ENCODE measurements at places on chromosomes 16 and 17. TPM values are rescaled to one million over a fixed set of nuclear protein-coding genes. Genes with fewer than 3 reads are reported as not detected.

GSPT1 gene
- polyA plus RNA-seq: 68.8 TPM

CHD9NB gene
- 1.2 TPM for polyA plus RNA-seq

HOXB4 gene
- 7.8 TPM for polyA plus RNA-seq

- no peak for DNase-seq
Observed at GRCh38 chr17:76379646-76380376, 4.6 kb upstream of the SPHK1 start.

ST6GALNAC2 gene
- 0.10 TPM for polyA plus RNA-seq

DNA sequence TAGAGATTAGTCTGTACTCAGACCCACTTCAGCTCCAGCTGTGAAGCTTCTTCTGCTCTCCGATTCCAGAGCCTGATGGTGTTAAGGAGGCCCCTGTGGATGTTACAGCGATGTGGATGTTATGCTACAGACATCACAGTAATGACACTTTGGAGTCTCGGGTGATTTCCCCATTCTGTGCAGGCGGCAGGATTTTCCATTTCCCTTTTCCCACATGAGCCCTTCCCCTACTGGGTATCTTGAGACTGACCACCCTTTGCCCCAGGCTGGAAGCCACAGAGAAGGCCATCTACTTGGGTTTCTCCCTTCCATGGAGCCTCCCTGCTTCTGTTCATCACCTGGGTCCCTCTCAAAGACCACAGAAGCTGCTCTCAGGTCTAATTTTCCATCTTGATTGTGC, 78.3 kb downstream of the KCNJ12 start:
- no peak for DNase-seq

GRCh38 chr16:51222016-51222415, 70.9 kb upstream of the SALL1 start:
- no peak for DNase-seq

LITAFD gene
- polyA plus RNA-seq: not detected

DNA sequence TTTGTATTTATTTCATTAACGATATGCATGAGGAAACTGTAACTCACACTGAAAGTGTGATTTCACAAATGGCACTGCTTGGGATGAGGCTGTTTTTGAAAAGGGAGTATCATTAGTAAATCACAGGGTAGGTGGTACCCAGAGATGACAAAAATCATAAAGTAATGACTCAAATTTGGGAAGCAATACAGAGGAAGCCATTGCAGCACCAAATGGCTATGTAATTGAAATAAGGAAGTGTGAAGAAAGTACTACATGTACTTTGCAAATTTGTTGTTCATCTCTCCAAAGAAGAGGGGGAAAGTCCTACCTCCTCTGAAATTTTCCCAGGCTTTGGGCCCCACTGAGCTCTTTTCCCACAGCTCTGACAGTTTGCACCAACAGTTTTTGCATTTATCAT, 12.3 kb upstream of the ABCC12 start:
- DNase-seq: no peak

DNA sequence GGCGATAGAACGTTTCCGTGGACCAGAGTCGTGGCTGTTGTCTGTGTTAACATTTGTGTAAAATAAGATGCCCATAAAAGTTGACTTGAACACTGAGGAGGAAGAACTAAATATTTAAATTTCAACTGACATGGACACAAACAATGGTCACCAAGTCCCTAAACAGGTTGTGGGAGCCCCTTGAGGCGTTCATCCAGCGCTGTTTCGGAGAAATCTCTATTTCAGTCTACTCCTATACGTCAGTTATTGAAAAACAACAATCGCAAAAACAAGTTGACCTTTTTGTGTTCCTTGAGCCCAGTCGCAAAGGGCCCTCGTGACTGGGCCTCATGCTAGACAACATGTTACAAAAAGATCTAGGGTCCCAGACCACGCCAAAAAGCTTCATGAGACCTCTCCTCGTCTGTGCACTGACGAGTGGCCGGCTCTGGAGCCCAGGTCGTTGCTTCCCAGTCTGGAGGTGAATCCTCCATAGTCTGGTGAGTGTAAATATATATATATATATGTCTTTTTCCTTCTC, 439 bp upstream of the TMEM231 start:
- no peak for DNase-seq

GRCh38 chr16:4649744-4650442, 25.3 kb downstream of the MGRN1 start:
- DNase-seq: no peak

NLGN2 gene
- polyA plus RNA-seq: 38.1 TPM

DNA sequence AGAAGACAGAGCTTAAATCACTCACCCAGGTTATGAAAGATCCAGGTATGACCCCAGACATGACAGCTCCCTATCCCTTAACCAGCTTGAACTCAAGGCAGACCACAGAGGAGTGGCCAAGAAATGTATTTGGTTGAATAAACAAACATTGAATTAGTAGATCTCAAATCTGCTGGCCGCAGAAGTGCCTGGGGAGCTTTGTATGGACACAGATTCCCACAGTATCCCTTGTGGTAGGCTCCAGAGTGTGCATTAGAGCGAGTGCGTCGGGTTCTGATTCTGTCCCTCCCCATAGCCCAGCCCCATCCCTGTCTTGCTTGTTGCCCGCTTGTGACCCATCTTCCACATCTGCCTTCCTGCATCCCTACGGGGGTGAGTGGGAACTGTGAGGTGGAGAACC, 118.8 kb upstream of the FOXF1 start:
- peak; percentile 73 for DNase-seq

DNA sequence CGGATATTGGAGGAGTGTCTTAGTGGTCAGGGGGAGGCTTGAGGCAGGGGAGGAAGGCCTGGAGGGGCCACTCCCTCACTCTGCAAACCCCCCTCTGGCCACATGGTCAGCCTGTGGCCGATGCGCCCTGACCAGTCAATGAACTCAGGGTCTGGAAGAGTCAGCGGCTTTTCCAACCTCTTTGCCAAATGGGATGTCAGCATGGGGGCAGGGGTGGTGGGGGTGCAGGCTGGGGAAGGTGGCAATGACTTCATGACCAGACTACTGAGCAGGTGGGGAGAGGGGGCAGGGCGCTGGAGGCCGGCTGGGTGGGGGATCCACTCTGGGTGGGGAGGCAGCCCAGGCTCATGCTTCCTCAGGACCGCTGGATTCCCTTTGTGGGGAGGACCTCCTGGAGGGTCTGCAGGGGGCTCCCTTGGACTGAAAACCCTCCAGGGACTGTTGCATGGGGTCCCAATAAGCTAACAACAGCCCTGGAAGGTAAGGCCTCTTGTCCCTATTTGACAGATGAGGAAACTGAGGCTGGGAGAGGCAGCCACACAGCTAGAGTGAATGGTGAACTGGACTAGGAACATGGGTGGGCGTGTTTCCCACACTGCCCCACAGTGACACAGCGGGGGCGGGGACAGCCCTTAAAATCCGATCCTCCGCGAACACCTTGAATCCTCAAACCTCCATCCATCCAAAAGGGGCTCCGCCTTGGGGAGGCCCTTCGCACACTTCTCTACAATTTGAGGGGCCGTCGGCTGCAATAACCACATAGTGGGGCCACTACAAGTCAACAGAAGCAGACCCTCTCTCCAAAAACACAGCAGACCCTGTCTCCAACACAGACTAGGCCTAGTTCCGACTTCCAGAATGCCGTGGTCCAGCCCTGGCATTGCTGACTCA, 81.0 kb upstream of the TOB1 start:
- no peak for DNase-seq

- DNase-seq: peak; percentile 10
Observed at GRCh38 chr16:24577167-24577566, 37.8 kb downstream of the RBBP6 start.

GRCh38 chr16:10600782-10601443, 20.5 kb upstream of the EMP2 start:
- peak; percentile 38 for DNase-seq

LGALS9B gene
- polyA plus RNA-seq: not detected

WSCD1 gene
- not detected for polyA plus RNA-seq

GRCh38 chr17:75920045-75920560, 15.4 kb upstream of the MRPL38 start:
- no peak for DNase-seq

CD19 gene
- polyA plus RNA-seq: not detected

GRCh38 chr16:61595605-61596004, 440.6 kb downstream of the CDH8 start:
- no peak for DNase-seq

- no peak for DNase-seq
Observed at GRCh38 chr16:86681031-86681756, 102.8 kb downstream of the FOXL1 start.

- DNase-seq: no peak
Observed at GRCh38 chr16:24589997-24590396, 50.6 kb downstream of the RBBP6 start.

DNA sequence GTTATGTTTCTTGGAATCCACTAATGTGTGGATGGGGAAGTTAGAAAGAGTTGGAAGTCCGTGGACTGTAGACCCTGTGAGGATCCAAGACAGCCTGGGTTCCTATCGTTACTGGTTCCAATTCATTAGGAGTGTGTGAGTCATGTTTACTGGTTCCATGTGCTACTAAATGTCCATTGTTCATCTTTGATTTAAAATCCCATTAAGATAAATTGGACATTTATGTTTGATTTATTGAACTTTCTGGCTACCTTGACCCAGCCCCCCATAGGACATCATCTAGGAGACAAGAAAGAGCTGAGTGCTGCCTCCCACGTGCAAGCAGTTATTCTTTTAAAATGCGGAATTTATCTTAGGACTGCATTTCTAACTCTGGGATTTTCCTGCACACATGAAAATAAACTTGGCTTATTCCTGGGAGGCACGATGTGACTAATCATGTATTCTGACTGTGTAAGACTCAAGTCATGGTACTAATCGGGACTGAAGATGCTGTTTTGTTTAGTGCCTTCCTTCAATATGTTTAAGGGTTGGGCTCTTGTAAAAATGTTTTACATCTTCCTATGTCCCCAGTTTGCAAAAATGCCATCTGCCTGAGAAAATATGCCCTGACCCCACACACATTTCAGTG, 53.4 kb downstream of the RGS9 start:
- peak; percentile 89 for DNase-seq

GRCh38 chr16:85330694-85331188, 218.5 kb upstream of the CIBAR2 start:
- DNase-seq: peak; percentile 86

GRCh38 chr17:66727634-66728570, 107.0 kb upstream of the CACNG5 start:
- peak; percentile 50 for DNase-seq
